ENCODE measurements at places on chromosomes 3 and 15.

GRCh38 chr15:95557226-95558046 lies 773.1 kb upstream of the NR2F2 start:
- peak; percentile 93 for DNase-seq

DNA sequence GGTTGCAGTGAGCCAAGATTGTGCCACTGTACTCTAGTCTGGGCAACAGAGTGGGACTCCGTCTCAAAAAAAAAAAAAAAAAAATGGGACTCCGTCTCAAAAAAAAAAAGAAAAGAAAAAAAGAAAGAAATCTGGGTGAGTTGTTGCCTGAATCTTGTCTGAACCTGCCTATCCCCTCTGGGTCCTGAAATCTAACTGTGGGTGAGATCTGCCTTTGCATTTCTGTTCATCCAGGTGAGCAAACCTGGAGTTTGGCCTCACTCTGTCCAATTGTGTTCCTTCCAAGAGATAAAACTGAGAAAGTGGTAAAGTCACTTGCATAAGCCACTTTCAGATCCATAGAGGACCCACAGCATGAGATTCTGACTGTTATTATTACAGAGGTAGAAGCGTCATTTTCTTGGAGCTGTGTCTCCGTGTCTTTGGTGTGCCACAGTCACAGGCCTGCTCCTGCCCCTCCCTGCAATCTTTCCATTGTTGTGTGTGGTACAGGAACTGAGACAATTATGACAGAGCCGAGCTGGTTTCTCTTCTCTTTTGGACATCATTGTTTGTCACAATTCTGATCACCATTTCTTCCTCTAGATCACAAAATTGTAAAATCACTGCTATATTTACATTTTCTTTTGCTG lies 235.9 kb downstream of the LPP start:
- no peak for DNase-seq

GRCh38 chr3:141242377-141243092 lies 10.9 kb downstream of the PXYLP1 start:
- peak; percentile 30 for DNase-seq

DNA sequence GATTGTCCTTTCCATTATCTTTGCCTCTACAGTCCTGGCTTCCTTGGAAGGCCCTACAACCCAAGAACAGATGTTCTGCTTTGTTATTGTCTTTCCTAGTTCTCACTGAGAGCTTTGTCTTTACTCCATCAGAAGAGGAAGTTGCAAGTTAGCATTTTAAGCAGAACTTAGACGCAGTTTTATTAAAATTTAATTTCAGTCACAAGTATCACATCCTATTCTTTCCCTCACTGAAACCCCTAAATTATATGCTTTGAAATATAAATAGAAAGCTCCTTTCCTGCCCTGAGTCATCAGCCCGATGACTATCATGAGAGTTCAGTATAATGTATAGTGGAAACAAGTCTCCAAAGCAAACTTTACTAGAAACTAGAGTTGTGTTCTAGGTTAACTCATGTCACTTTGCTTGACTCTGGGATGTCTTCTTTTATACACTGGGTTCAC lies 291.2 kb upstream of the RBMS3 start:
- DNase-seq: no peak

DNA sequence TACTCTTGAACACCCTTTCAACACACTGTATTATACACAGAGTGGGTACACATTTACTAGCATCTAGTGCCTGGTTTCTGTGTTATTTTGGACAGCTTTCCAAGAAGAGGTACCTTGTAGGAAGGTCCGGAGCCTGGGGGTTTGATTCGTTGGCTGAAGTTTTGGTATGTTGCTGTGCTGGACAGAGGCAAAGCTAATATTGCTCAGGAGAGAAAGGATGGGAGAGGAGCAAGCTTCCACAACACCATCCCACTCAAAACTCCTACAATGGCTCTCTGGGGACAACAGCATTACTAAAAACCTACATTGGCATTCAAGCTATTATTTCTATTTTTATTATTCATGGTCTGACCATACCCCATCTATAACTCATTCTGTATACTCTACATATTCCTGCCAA lies 1.1 kb upstream of the LYSMD2 start:
- DNase-seq: no peak

DNA sequence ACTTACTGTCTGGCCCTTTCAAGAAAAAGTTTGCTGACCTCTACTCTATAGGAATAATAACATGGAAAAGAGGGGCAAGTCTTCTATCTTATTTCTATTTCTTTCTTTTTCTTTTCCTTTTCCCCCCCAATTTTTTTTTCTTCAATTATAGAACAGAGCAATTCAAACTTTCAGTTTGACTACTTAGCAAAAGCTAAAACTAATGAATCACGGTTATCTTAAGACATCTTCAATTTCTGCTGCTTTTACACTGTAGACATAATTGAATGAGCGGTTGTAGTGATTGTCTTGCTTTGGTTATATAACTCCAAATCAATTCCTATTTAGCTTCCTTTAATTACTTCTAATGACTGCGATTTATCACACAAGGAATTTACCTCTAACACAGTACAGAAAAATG lies 74.3 kb upstream of the P2RY1 start:
- DNase-seq: no peak

- DNase-seq: no peak
Measured at GRCh38 chr15:98433346-98433745, 215.0 kb upstream of the IGF1R start.

- no peak for DNase-seq
Measured at GRCh38 chr3:159751752-159752151, 236.9 kb upstream of the IL12A start.

- DNase-seq: no peak
Measured at GRCh38 chr3:118781839-118782238, 252.8 kb downstream of the IGSF11 start.

DNA sequence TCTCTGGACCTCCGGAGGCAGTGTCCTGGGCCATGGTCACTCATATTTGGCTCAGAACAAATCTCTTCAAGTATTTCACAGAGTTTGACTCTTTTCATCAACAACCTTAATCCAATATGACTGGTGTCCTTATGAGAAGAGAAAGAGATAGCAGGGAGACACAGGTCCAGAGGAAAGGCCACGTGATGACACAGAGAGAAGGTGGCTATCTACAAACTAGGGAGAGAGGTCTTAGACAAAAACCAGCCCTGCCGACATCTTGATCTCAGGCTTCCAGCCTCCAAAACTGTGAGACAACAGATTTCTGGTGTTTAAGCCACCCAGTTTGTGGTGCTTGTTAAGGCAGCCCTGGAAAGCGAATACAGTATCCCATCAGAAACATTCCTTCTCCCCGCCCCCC lies 237.1 kb upstream of the PROK2 start:
- no peak for DNase-seq

DNA sequence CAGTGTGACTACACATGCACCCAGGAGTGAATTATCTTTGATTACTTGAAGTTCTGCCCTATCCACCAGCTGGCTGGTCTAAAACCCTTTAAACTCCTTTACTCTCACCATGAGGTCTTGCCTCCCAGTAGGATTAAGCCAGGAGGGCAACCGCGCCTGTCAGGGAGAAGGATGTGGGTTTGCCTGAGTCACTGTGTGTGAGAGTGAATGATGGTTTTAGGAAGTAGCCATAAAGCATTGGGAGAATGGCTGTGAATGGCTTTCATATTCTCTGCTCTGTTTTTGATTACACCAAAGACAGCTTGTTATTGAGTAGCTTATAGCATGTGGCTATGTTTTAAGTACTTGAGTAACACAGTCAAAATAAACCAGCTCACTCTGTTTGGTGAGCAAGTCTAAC lies 637.7 kb upstream of the TBL1XR1 start:
- DNase-seq: peak; percentile 86

GRCh38 chr15:40047415-40048210 lies 8.6 kb upstream of the SRP14 start:
- DNase-seq: peak; percentile 85

DNA sequence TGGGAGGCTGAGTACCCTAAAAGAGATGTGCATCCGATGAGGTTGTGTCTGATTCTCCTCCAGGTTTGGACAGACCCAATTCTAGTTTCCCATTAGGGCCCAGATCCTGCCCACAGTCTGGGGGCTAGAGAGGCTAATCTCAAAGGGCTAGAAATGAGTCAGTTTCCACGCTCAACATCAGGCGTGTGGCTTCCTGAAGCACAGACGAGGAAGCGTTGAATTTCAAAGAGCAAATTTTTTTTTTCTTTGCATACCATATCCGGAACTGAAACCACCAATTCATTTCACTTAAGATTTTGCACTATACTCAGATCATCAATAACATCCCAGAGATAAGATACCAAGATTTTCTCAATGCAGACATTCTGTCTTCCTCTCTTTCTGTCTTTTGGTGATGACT lies 173.8 kb upstream of the BCL6 start:
- peak; percentile 20 for DNase-seq

GRCh38 chr3:16533928-16534574 lies 20.6 kb upstream of the RFTN1 start:
- DNase-seq: no peak

GRCh38 chr3:157123621-157124020 lies 36.3 kb downstream of the CCNL1 start:
- DNase-seq: no peak

DNA sequence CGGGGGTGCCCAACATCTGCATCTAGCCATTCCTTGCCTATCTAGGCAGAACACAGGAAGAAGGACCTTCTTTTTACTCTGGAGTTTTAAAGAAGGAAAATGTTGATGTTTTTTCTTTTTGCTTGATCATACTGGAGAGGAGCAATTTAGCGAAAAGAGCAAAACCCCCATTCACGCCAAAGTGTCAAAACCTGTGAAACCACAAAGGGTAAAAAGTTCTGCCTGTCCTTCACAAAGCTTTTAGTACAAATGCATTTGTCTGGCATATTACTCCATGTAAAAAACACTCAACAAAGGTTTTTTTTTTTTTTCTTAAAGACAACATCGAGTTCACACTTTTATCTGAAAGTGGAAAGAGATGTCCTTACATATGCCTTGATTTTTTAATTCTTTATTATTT lies 214.2 kb upstream of the MRPL3 start:
- no peak for DNase-seq

DNA sequence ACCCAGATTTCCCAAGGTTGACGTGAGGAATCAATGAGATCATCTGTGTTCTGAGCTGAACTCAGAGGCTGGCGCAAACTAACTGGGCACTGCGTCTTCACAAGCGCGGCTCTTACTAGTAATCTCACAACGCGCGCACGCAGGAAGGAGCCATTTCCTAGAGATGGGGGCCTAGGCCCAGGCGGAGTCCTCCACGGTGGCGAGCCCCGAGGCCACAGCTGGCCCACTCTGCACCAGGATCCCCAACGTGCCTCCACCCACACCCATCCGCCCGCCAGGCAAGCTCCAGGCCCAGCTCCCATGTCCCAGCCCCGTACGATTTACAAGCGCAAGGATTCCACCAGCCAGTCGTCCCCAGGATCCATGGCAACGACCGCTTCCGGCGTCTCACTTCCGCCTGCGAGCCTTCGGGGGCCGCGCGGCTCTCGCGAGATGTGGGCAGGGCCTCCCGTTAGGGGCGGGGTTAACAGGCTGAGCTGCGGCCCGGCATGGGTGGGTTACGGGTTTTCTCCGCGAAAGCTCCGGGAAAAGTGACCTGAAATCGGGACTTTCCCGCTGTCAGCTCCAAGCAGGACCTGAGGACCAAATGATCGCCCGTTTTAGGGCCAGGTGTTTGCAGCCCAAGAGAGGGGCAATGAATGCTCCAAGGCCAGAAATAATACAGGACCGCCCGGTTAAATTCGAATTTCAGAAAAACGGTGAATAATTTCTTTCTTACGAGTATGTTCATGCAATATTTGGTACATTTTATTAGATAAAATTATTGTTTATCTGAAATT lies at the start of gene WDR73:
Gene WDR73 (minus strand): TSS at position 374 of the 779 bp plus-strand sequence. CDS start 9 bp downstream, at position 365.
- DNase-seq: peak; percentile 96

- DNase-seq: no peak
Measured at GRCh38 chr3:193987186-193987585, 148.8 kb upstream of the HES1 start.

GRCh38 chr3:159838938-159839337 lies 149.7 kb upstream of the IL12A start:
- DNase-seq: no peak

GRCh38 chr15:90028376-90028944 lies 27.3 kb downstream of the ZNF710 start:
- no peak for DNase-seq

DNA sequence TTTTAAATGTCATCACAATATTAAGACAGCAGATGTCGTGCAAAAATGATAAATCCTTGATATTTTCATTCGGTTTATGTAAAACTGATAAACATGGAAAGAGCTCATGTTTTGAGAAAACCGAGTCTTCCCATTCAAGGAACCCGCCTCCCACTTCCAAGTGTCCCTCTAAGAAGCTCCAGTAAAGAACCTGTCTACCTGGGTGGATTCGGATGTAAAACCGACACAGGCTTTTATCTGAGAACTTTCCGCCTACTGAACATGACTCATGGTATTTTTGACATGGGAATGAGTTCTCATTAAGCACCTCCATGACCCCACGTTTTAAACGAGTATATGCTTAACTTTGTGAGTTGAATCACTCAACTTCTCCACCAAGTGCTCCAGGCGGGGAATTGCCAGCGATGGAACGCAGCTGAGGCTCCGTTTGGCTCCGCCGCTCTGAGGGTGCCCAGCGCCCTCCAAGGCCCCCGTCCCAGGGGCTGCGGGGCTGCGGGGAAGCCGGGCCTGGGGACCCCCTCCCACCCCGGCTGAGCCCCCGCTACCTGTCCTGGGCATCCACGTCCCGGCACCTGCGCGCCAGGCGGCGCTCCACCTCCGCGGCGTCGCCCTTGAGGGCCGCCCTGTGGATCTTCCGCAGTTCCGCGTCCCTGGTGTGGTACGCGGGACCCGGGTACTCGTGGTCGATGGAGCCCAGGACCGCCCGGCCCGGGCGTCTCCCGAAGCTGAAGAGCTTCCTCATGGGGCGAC lies 119.9 kb downstream of the LMLN start:
- peak; percentile 31 for DNase-seq
